ENCODE measurements at places on chromosomes 2 and 18.

GRCh38 chr2:50607721-50608120 is 424.2 kb downstream of the NRXN1 start:
- no peak for DNase-seq

DNA sequence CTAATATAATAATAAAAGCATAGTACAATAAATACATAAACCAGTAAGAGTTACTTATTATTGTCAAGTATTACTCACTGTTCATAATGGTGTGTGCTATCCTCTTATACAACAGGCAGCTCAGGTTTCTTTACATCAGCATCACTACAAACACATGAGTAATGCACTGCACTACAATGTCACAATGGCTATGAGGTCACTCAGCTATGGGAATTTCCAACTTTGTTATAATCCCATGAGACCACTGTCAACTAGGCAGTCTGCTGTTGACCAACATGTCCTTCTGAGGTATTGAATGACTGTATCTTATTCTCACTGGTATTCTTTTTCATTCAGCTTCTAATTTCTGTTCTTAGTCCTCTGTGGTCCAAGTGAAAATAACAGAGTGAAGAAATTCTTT is 250.4 kb upstream of the DSEL start:
- DNase-seq, result no peak

DNA sequence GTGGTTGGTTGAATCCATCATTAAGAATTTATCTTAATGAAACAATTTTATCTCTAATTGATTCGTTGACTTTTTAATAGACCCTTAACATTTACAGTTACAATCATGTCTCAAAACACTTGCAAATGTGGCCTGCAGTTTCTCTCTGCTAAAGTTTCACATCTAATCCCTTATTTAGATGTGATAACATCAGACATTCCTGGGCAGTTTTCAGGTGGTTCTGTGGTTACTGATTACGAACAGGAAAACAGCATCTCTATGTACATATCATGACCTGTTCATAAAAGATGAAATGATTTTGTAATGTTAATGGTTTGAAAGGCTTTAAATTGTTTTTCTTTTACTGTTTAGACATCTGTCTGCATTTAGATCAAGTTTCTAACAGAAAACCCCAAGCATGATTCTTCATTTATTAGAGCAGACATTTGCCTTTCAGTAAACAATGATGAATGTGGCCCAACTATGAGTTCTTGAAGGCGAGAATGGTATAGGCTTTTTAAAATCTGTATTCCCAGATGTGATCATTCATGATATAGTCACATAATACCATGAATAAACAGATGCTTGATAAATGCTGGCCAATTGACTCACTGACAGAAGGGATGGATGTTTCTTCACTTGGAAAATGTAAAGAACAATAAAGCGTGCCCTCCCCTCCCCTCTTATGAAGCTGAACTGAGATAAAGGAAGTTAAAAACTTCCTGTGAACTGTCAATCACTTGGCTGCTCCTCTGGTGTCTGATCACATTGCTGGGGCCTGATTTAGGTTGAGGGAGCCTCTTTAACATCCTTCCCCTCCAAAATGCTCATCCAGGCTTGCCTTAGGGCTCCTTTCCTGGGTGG is 3.5 kb downstream of the CAPN14 start:
- DNase-seq, result no peak

DNA sequence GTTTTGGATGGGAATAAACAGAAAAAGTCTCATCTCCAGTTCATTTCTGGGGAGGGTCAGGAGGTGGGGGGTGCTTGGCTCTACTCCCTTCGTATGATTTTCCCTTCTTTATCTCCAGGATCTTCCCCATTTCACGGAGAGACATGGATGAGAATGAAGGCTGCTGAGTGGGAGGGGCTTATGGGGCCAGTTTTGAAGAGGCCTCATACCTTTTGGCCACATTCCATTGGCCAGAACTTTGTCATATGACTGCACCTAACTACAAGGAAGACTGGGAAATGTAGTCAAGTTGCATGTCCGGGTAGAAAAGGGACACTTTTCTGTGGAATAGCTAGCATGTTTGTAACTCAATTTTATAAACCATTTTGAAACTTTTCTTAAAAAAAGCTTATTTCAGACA is 117.6 kb downstream of the NEDD4L start:
- peak; percentile 52 for DNase-seq

DNA sequence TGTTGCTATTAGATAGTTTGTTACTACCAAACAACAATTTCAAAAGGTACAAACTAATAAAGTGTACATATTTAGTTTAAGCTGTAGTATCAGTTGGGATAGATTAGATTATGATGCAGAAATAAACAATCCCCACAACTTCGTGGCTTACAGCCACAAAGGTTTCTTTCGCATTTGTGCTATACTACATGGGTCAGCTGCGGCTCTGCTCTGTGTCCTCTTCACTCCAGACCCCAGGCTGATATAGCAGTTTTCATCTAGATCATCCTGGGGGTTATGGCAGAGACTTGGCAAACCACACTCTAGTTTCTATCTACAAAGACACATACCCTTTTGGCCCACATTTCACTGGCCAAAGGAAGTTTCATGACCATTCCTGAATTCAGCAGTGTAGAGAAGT is 108.0 kb upstream of the SP5 start:
- no peak for DNase-seq

GRCh38 chr2:7868836-7869235 is 813.0 kb upstream of the ID2 start:
- DNase-seq, result no peak

- DNase-seq, result no peak
These were observed 30.4 kb upstream of the RAB6D start for GRCh38 chr2:131394147-131394931.

GRCh38 chr2:114006460-114006859 is 116.6 kb downstream of the ACTR3 start:
- DNase-seq, result no peak

DNA sequence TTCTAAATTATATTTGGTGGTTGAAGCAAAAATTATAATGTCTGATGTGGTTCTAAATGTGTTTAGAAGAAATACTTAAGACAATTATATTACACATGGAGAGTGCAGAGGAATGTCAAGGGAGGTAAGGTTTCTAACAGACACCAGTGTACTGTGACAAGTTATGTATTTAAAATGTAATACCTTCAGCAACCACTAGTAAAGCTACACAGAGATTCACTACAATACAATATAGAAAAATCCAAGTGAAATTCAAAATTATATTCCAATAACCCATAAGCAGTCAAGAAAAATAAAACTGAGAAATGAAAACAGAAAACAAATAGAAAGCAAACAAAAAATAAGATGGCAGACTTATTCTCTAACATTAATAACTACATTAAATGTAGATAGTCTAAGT is 249.5 kb upstream of the KLHL14 start:
- peak; percentile 44 for DNase-seq

DNA sequence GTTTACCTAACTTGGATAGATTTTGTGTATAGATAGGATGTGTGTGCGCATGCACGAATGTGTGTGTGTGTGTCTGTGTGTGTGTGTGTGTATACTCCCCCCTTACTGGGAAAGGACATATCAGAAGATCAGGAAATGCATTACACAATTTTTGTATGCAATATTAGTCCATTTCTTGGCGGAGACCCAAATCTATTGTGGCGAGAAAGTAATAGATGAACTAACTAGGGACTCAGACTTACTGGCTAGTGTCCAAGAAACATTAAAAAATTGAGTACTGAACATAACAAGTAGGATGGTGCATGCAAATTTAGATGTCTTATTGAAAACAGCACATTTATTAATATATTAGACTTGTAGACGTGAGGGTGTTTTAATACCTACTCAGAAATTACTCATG is 1036.5 kb upstream of the FANCL start:
- no peak for DNase-seq

DNA sequence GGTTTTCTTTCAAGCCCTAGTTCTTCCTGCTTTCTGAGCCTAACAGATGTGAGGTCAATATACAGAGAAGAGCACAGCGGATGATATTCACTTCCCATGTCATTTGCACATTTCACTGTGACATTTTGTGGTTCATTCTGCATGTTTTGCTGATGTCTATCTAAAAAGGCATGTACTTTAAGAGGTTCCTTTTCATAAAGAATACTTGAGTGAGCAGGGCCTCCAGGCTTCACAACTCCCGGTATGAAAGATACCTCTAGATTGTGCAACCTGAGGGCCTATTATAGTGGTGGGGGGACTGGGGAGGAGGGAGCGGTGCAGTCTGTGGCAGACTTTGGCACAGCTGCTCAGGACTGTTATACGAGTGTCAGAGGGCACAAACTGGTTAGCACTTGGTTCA is 54.6 kb downstream of the CPO start:
- DNase-seq, result no peak

- no peak for DNase-seq
These were observed 53.0 kb downstream of the ASXL2 start for GRCh38 chr2:25825238-25825637.

- DNase-seq, result no peak
These were observed 109.0 kb downstream of the LAMA3 start for GRCh38 chr18:23798249-23798648.

- no peak for DNase-seq
These were observed 72.5 kb downstream of the RAPGEF4 start for GRCh38 chr2:172808156-172808555.

DNA sequence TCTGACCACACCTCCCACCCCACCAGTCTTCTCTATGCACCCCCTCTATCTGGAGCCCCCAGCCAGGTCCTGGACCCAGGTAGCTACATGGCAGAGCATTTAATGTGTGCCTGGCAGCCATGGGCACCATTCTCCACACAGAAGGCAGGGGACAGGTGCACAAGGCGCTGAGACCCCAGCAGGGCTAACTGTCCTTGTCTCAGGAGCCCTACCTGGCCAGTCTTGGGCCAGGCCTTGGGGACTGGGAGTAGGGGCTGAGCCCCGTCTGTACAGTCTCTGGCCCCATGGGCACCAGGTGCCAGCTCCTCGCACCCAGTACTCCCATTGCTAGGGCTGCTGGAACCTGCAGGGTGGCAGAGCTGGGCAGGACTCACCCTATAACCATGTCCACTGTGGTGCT is 2.9 kb downstream of the GNLY start:
- no peak for DNase-seq

GRCh38 chr2:216713691-216714336 is 18.5 kb upstream of the IGFBP5 start:
- no peak for DNase-seq

DNA sequence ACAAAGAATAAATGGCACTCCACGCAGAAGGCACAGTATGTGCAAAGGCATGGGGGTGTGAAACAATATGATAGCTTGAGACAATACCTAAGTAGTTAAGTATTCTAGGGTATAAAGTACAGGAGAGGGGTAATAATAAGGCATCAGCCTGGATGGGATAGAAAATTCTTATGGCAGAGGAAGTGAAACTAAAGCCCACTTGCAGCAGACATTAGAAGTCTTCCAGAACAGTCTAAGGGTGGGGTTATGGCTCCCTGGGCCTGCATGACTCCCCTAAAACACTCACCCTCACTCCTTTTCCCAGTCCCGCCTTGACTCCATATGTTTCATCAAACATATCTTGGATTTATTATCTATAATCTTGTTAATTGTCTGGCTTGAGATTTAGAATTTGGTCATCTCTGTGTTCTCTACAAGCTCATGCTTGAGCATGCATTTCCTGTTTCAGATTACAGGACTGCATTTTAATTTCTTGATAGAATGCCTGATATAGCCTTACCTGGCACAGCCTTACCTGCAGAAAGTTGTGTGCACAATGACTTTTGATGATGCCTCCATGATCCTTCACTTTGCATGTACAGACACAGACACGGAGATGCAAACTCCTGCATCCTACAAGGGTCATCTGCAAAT is 28.5 kb upstream of the TMBIM1 start:
- no peak for DNase-seq

- no peak for DNase-seq
These were observed 79.0 kb downstream of the CCDC150 start for GRCh38 chr2:196718419-196719109.

- DNase-seq, result no peak
These were observed 76.8 kb downstream of the COL5A2 start for GRCh38 chr2:189102735-189103134.

GRCh38 chr2:32732120-32732519 is 104.3 kb downstream of the TTC27 start:
- DNase-seq, result no peak

DNA sequence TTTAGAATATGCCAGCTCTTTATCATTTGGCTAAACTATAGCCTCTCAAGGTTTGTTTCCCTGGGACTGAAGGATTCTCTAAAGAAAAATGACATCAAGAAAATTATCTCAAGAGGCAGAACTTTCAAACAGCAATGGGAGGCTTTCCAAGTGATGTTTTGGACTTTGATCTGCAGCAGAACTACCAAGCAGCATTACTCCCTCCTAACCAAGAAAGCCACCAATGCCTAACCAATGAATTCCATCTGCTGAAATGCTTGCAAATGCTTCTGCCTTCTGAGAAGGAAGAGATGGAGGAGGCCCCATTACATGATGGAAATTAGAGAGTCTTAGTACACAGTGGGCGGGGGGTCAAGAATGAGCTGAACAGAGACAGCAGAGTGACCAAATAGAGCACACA is 95.1 kb upstream of the SLC35G4 start:
- no peak for DNase-seq

DNA sequence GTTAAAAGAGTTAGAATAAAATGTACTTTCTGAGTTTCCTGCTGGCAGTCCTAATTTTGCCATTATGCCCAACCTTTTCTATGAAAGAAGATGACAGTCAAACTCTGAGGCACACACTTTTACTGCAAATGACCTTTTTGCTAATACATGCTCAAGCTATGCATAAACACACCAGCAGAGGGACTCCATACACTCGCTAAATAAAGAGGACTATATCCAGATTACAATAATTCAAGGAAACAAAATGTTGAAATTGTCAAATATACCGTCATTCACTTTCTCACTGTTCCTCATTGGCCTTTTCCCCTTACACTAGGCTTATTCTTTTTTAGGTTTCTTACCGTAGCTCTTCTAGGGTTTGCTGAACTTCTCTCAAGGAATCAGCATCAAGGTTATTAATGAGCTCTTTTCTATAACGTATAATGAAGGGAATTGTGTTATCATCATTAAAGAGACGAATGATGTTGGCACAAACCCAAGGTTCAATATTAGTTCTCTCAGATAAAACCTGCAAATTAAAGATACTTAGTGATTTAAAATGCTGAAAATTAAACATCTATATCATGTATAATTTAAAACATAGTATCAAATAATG is 25.7 kb downstream of the SRBD1 start:
- DNase-seq, result peak; percentile 24

- no peak for DNase-seq
These were observed 673.8 kb upstream of the FANCL start for GRCh38 chr2:58914733-58915505.

- DNase-seq, result no peak
These were observed 64.9 kb downstream of the FIGN start for GRCh38 chr2:163670929-163671328.

DNA sequence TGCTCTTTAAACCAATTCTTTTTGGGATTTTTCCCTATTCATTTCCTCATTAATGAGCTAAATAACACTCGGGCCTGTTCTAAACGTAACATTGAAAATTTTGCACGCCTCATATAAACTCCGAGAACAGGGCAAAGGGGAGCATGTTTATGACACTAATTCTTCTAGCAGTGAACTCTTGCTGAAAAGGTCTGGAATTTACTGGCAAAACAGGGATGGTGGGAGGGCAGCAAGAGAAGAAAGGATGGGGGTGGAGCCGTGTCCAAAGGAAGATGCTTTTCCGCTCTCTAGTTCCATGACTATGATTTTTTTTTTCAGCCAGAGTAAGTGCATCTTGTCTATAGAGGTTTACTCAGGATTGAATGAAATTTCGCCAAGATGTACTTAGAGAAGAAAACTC is 50.0 kb upstream of the IL1R1 start:
- no peak for DNase-seq

- no peak for DNase-seq
These were observed 2.8 kb upstream of the TUBB6 start for GRCh38 chr18:12305211-12305610.

- DNase-seq, result no peak
These were observed 201.7 kb upstream of the CWC22 start for GRCh38 chr2:180208841-180209240.

All from HEK293T (cell line).